ENCODE measurements at places on chromosomes 7 and 10. TPM values are rescaled to one million over a fixed set of nuclear protein-coding genes. Genes with fewer than 3 reads are reported as not detected.
A peak's percentile ranks its signal among the peaks of the same experiment; 100 is the strongest.

DNA sequence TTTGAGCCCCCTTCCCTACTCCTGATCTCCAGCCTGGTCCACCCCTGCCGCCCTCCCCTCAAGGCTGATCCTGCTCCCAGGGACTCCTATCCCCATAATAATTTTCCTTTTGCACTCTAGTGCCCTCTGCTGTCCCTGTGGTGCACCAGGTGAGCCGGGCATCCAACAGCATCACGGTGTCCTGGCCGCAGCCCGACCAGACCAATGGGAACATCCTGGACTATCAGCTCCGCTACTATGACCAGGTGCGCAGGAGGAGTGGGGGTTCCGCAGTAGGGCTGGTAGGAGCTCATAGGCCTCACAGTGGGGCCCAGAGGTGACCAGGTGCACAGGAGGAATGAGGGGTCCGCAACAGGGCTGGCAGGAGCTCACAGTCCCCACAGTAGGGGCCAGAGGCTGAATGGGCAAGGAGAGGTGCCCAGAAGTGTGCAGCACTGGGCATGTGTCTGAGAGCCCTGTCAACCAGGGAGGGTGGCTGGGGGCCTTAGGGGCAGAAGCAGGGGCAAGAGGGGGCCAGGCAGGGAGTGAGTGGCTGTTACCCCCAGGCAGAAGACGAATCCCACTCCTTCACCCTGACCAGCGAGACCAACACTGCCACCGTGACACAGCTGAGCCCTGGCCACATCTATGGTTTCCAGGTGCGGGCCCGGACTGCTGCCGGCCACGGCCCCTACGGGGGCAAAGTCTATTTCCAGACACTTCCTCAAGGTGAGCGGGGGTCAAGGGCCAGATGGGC, 11.7 kb downstream of the EPHB6 start:
- DNase-seq, result no peak

- no peak for DNase-seq
Measured at GRCh38 chr7:107185716-107186115, 16.9 kb downstream of the HBP1 start.

DNA sequence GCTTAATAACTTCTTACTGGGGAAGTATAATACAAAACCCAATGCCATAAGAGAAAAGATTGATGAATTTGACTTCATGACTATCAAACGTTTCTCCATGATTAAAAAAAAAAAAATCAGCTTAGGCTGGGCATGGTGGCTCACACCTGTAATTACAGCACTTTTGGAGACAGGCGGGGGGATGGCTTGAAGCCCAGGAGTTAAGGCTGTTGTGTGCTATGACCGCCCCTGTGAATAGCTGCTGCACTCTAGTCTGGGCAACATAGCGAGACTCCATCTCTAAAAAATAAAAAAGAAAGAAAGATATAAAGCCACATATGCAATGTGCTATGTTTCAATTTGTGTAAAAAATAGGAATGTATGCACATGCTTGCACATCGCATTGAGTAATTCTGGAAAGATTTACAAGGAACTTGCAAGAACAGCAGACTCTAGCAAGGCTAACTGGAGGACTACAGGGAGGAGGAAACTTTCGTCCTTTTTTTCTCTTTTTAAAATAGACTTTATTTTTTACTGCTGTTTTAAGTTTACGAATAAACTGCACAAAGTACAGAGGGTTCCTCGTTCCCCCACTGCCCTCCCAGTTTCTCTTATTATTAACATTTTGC, 10.3 kb upstream of the RARRES2 start:
- no peak for DNase-seq

Gene PRKG1
- not detected for total RNA-seq

Gene C10orf105
- not detected for total RNA-seq

Gene ARL5B
- 26.8 TPM for total RNA-seq

GRCh38 chr10:102159051-102159597, 6.9 kb downstream of the NOLC1 start:
- DNase-seq, result no peak

GRCh38 chr10:25064401-25064800, 48.0 kb downstream of the THNSL1 start:
- DNase-seq, result no peak

- DNase-seq, result no peak
Measured at GRCh38 chr10:7300384-7300971, 110.4 kb downstream of the SFMBT2 start.

DNA sequence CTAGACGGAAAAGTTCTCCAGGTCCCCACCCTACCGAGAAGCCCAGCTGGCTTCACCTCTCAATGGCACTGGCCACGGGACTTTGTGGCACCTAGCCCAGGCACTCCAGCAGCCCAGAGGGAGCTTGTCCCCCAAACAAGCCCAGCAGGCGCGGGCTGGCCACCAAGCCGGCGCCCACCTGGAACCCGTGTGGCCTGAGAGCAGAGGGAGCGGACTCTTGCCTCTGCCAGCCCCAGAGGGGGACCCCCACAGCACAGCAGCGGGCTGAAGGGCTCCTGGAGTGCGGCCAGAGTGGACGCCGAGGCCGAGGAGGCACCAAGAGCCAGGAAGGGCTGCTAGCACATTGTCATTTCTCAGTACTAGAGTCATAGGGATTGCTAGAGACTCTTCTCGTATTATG, 671.4 kb downstream of the CNTNAP2 start:
- DNase-seq, result no peak

DNA sequence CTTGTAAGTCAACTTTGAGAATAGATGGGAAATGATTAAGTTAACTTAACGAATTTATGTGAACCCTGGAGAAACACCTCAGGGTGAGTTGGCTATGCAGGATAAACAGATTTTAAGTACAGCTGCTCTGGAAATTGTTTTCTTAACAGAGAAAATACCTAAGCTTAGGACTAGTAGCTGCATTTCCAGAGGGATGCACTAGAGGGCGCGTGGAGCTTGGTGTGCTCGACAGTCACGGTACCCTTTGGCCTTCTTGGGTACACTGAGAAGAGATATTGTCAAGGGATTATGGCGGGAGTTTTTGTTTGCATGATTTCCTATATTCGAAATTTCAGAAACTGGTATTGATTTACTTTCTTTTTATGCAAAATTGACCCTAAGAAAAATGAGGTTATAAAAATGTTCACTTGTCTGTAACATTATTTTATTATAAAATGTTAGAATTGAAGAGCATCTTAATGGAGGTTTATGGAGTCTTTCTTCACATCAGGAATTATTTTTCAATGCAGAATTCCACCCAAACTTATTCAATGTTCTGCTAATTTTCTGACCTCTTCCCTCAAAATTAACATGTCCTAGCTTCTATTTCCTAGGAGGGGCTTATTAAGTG, 58.4 kb upstream of the MYO3A start:
- peak; percentile 56 for DNase-seq

Data from SJSA1 (cell line).